ENCODE measurements at places on chromosomes 7 and 10.

DNA sequence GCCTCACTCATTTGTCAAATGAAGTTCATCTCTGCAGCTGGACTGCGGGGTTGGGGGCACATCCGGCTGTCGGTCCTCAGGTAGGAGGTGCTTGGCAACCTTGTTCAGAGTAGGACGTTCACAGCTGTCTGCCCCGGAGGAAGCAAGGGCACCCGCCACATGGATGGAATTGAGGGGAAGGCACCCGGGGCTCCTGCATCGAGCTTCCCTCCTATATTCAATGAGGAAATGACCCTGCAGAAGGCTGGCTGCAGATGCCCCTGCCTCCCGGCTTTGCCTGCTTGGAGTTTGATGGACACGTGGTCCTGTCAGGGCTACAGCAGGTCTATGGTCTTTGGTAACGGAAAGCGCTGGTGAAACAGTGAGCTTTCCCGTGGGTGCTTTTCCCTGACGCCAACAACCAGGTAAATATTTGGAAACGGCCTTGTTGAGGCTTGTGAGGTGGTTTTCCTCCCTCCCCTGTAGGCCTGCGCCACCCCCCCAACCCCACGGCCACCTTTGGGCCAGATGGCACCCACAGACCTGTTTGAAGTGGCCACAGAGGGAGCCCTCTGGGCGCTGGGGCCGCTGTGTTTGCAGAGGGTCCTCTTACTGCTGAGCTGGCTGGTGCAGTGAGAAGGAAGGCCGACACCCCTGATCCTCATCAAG, 32.9 kb downstream of the HTRA1 start:
- no peak for DNase-seq

DNA sequence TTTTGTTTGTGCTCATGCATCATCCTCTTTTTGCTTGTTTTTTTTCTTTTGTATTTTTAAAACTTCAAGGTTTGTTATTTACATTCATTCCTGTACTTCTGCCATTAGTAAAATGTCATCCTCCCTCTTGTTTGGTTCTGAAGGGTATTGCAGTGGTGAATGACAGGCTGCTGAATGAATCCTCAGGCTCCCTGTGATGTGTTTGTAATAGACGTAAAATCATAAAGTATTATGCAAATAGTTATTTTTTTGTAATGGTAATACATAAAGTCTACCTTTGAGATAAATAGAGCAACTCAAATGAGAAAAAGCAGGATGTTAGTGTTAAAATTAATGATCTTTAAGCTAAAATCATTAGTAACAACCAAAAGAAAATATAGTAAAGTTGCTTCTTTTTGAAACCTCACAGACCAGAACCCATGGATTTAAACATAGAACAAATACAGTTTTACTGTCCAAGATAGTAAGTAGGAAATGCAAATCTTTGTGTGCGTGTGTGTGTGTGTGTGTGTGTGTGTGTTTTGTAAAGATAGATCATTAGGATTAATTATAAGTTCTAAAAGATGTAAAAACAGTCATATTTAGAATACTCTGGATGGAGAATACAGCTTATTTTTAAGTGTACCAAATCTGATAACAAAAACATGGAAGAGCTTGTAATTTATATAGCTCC, 4.5 kb downstream of the GLCCI1 start:
- DNase-seq = no peak

- DNase-seq = peak; percentile 98
Measured at GRCh38 chr7:139771001-139771956, 6.5 kb downstream of the HIPK2 start.

GRCh38 chr7:41967156-41967555, 264.3 kb upstream of the INHBA start:
- peak; percentile 81 for DNase-seq

DNA sequence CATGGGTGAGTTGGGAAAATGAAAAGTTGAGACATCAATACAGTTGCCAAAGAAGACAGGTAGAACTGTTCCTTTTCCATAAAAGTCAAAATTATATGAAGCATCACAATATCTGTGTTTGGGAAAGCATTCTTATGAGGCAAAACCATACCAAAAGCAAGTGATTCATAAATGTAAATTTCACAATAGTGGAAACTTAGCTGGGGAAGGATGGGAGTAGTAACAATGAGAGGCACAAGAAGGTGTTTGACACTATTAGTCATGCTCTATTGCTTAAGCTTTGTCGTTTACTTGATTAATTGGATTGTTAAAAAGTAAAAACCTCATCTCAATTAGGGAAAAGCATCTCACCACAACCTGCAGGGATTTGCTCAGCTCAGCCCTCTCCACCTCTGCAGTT, 240.2 kb downstream of the C7orf25 start:
- DNase-seq = peak; percentile 91

Measured in fibroblast of mammary gland (primary cell).